Activated CD4-positive, alpha-beta T cell treated with anti-CD3 and anti-CD28 coated beads for 24 hours (primary cell): ENCODE measurements at places on chromosomes 16 and 17.
A peak's percentile ranks its signal among the peaks of the same experiment; 100 is the strongest.

GRCh38 chr16:4682616-4683254 is 10.6 kb upstream of the NUDT16L1 start:
- no peak for DNase-seq

GRCh38 chr16:10888320-10888937 is 11.4 kb downstream of the CIITA start:
- no peak for DNase-seq

DNA sequence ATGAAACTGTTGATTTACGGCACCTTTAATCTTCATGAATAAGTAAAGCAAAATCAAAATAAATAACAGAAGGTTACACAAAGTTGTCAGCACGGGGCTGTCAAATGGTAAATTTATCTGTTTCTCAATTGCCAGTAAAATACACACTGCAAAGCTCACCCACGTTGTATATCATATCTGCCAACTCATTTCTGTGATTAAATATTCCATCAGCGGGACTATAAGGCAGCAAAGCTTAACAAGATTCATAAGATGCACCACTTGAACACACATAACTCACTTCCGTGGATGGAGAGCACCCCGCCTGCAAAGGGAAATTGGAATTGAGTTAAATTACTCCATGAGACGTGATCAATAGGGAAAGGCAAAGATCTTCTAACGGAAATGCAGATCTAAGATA is 280.0 kb downstream of the RBFOX1 start:
- no peak for DNase-seq

DNA sequence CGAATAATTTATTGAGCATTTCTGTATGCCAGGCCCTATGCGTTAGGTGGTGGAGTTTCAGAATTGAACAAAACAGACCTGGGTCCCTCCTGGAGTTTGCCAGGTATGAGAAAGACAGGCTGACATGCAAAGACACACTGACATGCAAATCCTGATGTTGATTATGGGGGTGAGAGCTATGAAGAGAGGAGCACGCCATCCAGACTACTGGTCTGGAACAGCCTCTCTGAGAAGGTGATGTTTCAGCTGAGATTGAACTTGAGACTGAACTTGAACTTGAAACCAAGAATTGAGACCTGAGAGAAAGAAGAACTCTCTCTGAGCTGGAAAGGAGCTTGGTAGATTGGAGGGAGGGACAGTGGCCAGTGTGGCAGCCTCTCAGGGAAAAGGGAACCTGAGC is 14.2 kb upstream of the CACNG4 start:
- no peak for DNase-seq

- no peak for DNase-seq
Measured at GRCh38 chr16:19183187-19183586, 15.1 kb downstream of the SYT17 start.

- no peak for DNase-seq
Measured at GRCh38 chr16:29719063-29719462, 26.7 kb downstream of the C16orf54 start.

GRCh38 chr16:69930117-69930776 is 20.9 kb upstream of the CLEC18A start:
- peak; percentile 13 for DNase-seq

GRCh38 chr16:58584831-58585505 is 44.7 kb downstream of the CNOT1 start:
- DNase-seq = no peak

GRCh38 chr17:16353317-16354174 is at the start of gene CENPV:
Gene CENPV (minus strand): TSS chr17:16353469. CDS start chr17:16353436, 33 bp downstream.
- peak; percentile 50 for DNase-seq

- no peak for DNase-seq
Measured at GRCh38 chr16:78961464-78961863, 639.1 kb downstream of the MAF start.

DNA sequence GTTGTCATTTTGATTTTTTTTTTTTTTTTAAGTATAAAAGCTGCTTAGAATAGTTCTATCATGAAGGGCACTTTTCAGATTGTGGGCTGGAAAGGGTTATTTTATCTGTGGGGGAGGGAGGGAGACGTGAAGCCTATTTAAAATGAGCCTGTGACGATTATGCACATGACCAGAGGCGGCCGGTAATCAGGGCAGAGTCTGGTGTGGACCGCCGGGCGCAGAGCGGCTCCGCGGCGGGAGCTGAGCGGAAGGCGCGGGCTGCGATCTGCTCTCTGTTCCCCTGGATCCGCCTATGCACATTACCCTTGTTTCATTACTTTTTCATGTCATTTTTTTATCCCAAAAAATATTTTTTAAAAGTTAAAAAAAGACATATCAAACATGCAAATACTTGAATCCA is 23.5 kb downstream of the TMC6 start:
- no peak for DNase-seq

DNA sequence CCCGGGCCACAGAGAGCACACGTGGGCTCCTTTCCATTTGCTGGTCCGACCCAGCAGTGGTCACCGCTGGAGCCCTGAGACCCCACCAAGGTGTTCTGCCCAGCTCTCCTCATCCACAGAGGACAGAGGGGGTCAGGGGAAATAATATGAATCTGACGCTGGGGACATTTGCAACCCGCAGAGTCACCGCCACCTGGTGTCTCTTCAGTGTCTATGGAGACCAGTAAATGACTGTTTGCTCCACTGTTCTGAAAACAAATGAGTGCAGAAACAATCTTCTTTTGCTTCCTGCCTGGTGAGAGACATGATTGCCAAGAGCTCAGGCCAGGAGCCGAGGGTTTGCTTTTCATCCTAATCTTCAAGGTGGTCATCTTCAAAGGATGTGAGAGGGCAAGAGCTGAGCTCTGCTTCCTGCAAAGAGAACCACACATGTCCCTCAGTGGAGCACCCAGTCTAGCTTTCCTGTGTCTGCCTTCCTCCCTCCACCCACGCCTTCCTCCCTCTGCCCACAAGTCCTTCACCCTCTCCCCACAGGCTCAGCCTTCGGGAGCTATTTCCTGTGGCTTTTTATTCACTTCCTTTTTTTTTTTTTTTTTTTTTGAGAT is 14.7 kb upstream of the KLHDC4 start:
- peak; percentile 58 for DNase-seq

- DNase-seq = no peak
Measured at GRCh38 chr17:42629411-42630009, 20.0 kb downstream of the TUBG1 start.

DNA sequence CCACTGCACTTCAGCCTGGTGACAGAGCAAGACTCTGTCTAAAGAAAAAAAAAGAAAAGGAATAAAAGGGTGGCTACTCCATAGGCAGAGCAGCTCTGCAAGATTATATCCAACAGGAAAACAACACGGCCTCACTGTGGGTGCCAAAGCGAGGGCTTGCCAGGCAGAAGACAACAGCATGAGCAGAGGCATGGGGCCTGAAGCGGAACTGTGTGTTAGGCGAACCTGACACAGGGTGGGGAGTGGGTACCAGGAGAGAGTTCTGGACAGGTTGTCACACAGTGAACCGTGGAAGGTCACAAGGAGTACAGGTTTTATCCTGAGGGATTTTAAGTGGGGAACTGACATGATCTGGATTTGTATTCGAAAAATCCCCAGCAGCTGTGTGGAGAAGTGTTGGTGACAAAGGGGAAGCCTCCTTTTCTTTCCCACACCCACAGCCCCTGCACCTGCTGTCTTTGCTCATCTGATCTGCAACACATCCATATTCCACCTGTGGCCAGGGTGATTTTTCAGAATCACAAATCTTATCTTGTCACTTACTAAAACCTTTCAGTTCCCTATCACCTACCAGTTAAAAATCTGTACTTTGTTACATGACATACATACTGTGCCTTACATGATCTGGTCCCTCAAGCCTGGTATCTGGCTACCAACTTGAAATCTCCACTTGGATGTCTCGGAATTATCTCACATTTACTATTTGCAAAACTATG is 23.2 kb upstream of the ARHGAP17 start:
- no peak for DNase-seq

DNA sequence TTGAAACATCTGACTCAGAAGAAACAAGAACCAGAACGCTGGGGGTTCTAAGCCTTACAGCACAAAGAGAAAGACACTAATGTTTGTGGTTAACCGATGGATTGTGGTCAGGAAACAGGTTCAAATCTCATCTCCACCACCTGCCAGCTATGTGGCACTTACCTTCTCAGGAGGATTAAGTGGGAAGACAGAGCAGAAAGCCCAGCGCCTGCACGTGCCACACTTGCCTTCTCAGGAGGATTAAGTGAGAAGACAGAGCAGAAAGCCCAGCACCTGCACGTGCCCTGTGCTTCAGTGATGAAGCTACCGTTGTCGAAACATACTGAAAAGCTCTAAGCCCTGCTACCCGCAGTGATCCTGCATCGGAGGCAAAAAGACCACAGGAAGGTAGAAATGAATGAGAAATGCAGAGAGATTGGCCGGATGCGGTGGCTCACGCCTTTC is 90.6 kb downstream of the NXN start:
- no peak for DNase-seq

GRCh38 chr17:8018436-8018835 is 16.0 kb downstream of the GUCY2D start:
- DNase-seq = no peak

DNA sequence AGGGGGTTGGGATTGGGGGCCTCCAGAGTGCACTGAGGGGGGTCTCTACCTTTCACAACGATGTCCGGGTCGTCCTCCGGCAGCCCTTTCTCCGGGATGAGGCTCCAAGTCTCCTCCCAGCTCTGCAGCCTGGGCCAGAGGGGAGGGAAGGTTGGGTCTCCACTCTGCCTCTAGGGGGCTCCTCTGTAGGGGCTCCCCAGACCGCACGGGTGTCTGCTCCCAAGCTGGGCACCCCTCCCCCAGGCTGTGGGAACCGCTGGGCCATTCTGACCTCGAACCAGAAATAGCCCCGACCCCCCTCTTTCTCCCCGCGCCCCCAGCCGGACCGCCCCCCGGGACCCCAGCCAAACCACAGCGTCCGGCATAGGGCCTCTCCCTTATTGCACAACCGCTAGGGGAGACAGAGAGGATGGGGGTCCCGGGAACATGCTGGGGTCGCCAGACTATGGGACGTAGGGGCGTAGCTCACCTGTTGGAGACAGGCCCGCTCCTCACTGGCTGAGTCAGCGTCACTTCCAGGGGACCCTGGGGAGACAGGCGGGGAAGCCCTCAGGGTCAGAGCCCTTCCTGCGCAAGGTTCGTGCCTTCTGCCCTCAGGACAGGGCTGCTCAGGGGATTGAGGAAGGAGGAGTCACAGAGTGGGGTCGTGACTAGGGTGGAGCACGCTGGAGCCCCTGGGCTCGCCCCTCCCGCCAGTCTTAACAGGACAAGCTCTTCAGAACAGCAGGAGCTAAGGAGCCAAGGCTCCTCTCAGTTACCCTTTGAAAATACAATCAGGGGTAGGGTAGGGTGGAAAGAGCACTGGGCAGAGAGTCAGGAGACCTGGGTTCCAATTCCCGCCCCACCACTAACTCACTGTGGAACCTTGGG is 2.7 kb downstream of the PLEKHH3 start:
- DNase-seq = no peak

- no peak for DNase-seq
Measured at GRCh38 chr17:73492125-73492820, 152.0 kb downstream of the SDK2 start.

- no peak for DNase-seq
Measured at GRCh38 chr16:23597003-23597756, 1.1 kb upstream of the NDUFAB1 start.

DNA sequence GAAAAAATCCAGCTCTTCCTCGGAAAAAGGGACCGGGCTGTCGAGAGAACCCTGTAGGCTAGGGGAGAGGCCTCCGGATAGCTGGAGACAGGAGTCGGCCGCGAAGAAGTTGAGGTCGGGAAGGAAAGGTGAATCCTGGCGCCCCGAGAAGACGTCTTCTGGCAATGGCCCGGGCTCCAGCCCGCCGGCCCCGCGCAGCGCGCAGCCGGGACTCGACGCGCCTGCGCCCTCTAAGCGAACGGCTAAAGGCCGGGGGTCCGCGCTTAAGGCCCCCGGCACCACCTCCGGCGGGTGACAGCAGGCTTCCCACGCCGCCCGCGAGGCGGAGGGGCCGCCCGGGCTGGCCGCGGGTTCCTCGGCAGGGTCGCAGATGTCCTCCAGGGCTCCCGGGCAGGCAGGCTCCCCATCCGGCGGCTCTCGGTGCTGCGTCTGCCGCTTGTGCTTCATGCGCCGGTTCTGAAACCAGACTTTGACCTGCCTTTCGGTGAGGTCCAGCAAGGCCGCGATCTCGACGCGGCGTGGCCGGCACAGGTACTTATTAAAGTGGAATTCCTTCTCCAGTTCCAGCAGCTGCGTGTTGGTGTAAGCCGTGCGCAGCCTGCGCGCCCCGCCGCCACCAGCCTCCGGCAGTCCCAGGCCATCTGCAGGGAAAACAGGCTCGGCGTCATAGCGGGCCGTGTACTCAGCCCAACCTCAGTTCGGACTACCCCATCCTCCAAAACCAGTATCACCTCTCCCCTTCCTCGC is 1.6 kb downstream of the HOXB2 start:
- DNase-seq = no peak

DNA sequence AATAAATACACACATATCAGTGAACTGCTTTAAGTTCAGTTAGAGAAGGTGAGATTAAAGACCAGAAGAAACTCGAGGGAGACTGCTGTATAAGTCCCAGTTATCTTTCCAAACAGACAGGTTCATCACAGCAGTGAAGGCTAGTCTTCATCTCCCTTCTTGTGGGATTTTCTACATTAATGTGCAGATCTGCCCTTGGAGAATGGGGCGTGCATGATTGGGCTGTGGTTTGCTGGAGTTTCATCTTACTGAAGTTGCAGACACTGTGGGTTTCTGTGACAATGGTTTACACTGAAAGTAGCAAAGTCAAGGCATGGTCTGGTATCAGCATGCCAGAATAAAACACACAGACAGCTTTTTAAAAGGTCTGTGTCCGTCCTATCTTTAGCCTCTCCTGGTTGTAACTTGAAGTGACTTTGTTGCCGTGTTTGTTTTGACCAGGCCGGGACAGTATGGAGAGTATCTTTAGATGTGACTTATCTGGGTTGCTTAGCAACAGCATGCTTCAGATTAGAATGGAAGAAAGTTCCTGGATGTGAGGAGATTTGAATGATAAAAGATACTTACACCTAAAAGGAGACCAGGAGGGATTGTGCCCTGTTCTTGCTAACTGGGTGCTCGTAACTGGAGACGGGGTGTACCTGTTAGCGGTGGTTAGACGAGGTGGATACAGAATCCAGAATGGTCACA is 16.1 kb downstream of the NAA60 start:
- DNase-seq = no peak
